Stimulated activated CD8-positive, alpha-beta memory T cell treated with anti-CD3 and anti-CD28 coated beads, Interleukin-15, amount 100 ng/mL, for 4 hours (primary cell): ENCODE measurements at places on chromosomes 11 and 22.

DNA sequence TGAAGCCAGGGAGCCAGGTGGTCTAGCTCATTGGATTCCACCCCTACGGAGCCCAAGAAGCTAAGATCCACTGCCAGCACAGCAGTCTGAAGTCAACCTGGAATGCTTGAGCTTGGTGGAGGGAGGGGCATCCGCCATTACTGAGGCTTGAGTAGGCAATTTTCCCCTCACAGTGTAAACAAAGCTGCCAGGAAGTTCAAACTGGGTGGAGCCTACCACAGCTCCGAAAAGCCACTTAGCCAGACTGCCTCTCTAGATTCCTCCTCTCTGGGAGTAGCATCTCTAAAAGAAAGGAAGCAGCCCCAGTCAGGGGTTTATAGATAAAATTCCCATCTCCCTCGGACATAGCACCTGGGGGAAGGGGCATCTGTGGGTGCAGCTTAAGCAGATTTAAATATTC is 620.3 kb downstream of the NELL1 start:
- no peak for DNase-seq

DNA sequence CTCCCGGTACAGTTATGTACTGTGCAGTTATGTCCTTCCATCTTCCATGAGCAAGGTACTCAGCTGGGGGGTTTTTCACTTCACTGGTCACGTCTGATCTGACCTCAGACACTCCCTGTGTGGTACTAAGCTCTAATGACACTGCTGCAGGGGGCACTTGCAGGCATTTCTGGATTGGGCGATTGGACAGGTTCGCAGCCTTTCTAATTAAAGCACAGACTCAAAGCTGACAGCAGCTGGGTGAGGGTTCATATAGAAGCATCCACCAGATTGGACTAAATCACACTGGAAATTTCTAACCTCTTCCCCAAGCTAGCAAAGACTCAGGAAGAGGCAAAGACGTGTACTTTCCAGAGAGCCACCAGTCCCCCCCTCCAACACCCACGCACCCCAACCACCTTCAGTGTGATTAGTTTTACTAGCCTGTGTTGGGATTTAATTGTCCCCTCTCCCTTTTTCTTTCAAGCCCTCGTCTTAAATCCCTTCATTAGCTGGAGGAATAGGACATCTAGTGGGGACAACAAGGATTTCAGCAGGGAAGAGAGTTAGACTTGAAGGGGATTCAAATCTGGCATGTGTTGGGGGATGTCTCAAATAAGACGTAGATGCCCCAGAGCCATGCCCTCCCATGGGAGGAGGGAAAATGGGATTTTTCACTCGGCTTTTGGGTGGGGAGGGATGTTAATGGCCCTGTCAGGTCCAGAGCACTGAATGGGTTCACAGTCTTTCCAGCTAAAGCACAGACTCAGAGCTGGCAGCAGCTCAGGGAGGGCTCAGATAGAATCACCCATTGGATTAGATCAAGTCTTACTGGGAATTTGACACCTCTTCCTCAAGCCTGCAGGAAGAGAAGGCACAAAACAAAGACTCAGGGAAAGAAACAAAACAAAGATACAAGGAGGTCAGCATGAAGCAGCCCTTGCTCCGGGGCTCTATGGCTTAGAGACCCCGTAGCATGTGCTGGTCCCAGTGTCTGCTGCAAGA is 10.9 kb downstream of the INS start:
- no peak for DNase-seq

- DNase-seq, result no peak
These were observed 16.9 kb downstream of the TSPAN4 start for GRCh38 chr11:859394-860131.

DNA sequence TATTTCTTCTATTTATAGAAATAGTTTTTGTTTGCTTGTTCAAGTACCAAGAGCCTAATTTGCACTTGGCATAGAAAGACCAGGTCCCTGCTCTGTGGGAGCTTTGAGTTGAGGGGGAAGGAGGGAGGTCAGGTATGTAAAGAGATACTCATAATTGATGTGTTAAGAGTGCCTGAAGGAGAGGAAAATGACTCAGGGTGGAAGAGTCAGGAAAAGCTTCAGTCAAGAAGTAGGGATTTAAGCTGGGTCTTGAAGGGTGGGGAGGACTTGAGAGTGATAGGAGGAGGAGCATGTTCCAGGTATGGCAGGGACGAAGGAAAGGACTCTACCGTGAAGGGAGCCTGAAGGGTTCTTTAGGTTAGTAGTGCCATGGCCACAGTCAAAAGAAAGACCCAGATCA is 9.0 kb downstream of the RBX1 start:
- no peak for DNase-seq

GRCh38 chr22:17921871-17922821 is 102.2 kb downstream of the MICAL3 start:
- DNase-seq, result no peak

DNA sequence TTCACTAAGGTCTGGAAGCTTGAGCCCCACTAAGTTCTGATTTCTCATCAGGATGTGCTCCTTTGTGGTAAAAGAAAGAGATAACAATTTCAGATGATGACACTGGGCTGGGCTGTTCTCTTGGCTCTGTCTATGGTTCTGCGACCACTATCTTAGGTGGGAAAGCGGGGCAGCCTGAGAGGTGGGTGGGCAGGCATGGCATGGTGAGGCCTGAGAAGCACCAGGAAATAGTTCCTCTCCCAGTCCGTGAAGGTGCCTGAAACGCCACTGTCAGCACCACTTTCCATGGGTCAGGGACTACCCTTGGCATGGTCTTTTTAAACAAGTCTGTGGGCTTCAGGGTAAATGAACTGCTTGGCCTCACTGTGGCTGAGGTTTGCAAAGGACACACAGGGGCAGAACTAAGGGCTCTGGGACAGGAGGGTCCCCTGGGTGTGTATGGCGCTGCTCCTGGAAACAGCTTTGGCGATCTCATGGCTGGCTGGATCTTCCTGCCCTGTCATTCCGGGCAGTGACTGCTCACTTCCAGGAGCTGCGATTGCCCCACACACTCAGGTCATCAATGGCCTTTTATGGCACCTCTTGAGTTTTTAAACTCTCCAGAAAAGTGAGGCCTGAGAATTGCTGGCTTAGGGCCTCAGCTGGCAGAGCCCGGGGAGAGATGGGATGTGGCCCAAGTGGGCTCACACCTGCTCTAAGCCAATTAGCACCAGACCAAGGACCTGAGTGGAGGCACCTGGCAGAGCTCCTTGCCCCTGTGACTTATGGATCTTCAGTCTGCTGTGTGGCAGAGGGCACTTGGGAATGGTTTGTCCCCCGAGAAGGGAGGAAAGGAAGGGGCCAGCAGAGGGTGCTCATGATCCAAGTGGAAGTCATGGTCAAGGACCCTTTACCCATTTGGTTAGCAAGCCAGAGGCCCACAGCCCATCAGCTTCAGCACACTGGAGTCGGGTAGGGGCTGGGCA is 55.6 kb upstream of the LYVE1 start:
- no peak for DNase-seq

- DNase-seq, result no peak
These were observed 275.6 kb downstream of the BRD1 start for GRCh38 chr22:49551897-49552614.

GRCh38 chr11:83836065-83836464 is 549.9 kb upstream of the CCDC90B start:
- no peak for DNase-seq
